ENCODE measurements at places on chromosomes 11 and 22.

DNA sequence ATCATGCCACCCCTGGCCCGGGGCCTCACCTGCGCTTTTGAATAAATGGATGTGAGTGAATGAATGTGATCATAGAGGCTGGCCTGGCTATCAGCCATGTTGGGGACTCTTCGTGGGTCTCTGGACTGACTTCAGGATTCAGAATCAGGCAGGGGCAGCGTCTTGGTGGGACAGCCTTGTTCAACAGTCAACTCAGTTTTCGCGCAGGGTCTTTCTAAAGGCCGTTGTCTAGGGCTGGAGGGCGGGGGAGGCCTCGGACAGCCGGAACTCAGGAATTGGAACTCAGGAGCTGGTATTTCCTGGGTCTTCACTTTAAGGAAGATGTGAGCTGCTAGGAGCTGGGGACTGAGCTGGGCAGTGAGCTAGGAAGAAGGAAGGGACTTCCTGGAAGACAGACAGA is 146.0 kb downstream of the CACNA1I start:
- DNase-seq = no peak

DNA sequence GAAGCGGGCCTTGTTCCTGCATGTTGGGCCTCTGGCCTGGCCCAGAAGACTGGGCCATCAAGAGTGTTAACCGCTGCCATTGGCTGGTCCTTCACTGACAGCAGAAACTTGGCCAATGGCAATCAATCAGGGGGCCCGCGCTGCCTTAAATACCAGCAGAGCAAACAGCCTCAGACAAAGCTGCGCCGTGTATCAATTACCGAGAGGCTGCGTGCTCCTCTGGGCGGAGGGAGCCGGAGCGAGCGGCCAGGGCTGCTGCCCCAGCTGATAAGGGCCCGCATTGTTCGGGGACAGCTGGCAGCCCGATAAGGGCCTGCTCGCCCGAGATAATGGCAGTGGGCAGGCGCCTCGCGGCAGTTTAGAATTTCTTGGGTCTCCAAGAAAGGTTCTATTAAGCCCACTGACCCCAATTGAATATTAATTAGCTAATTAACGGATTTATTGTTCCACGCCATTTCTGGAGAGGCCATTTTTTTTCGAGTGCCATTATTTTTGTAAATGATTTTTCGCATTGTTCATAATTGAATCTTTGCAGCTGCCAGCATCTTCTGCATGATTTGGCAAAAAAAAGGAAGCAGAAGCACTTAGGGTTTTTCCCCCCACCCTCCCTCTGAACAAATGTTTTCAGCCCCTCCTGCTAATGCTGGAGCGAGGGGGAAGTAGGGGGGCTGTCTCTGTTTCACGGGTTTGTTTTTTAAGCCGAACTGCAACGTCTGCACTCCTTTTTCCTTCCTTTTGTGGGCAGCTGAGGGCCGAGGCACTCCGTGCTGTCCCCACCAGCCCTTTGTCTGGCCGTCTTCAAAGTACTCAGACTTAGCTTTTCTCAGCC is 37.6 kb upstream of the RIC3 start:
- no peak for DNase-seq

DNA sequence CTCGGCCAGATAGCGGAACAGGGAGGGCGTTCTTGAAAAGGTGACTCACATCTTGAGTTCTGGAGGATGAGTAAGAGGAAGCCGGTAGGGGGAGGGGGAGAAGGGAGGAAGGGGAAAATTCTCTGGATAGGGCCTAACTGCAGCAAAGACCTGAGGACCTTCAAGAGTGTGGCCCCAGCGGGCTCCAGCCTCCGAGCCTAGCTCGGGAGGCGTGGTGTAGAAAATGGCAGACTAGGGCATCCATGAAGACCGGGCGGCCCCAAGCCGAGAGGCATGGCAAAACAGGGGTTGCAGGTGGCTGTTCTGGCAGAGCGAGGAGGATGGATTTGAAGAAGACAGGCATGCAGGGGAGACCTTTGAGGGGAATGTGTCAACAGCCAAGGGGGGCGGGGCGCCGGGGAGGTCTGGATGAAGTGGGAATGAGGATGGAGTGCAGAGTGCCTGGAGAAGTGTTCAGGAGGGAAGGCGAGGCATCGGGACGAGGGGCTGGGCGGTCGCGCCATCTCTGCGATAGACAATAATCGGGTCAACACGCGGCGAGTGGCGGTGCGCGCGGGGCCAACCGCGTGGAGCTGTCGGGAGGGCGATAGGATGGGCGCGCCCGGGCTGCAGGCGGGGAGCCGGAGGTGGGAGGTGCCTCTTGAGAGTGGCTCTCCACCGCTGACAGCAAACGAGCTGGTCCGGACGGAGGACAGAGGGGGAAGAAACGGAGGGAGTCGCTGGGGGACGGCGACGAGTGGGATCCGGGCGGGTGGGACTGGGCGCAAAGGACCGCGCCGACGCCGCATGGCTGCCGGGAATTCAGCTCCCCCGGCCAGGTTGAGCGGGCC is 40.0 kb upstream of the CREB3L1 start:
- peak; percentile 77 for DNase-seq

DNA sequence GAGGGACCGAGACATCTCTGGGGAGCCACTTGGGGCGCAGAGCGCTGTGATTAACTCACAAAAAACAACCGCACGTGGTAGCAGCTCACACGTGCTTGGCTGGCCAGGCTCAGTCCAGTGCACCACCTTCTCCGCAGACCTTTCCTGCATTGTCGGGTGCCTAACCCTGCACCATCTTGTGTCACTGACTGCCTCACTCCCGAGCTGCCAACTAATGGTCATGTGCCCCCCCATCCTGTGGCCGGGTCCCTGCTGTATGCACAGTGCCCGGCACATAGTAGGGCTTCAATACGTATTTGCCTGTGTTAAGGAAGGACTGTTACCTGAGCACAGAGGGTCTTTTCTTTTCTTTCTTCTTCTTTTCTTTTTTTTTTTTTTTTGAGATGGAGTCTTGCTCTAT is 71.9 kb downstream of the ARHGAP8 start:
- no peak for DNase-seq

- no peak for DNase-seq
Measured at GRCh38 chr22:21108379-21109115, 62.8 kb downstream of the LRRC74B start.

GRCh38 chr22:39318507-39319283 is 728 bp downstream of the RPL3 start:
- no peak for DNase-seq

DNA sequence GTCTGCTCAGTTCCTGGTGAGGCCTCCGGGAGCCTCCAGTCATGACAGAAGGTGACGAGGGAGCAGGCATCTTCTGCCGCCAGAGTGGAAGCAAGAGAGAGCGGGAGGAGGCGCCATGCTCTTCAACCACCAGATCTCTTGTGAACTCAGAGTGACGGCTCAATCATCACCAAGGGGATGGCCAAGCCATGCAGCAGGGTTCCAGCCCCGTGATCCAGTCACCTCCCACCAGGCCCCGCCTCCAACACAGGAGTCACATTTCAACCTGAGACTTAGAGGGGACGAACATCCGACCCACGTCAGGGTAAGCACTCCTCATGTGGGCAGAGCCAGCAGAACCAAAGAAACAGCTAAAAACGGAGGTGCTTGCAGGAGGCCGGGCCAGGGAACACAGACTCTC is 1470.5 kb downstream of the BRD1 start:
- DNase-seq = peak; percentile 69

GRCh38 chr11:132864811-132865576 is 667.3 kb downstream of the OPCML start:
- DNase-seq = peak; percentile 55

DNA sequence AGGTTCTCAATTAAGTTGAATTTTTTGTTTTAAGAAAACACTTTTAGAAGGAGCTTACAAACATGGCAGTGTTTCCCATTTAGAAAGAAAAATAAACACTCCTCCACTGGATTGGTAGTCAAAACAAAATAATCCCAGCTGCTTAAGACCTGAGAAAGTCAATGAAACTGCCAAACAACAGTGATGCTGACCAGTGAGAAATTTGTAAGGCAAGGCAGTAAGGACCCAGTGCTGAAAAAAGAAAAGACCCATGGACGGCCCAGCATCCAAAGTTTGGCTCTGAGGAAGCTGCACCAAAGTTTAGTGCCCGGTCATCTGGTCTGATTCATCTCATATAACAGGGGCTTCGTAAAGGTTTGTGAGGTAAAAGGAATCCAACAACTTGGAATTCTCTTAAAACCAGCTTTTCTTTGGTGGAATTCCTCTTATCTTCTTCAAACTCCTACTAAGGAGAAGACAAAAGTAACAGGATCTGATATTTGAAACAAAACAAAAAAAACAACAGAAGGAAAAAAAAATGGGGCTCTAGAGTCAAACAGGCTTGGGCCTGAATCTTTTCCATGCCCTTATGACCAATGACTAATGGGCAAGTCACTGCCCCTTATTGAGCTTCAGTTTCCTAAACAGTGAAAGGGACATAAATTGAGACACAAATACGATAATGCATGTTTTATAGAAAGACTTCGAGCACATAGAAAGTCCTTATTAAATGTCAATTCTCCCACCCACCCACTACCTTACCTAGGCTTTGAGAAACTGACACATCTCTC is 383.0 kb upstream of the NARS2 start:
- DNase-seq = no peak

GRCh38 chr22:45923212-45923611 is 53.8 kb downstream of the WNT7B start:
- DNase-seq = no peak

GRCh38 chr11:28400331-28401100 is 292.3 kb downstream of the METTL15 start:
- no peak for DNase-seq

DNA sequence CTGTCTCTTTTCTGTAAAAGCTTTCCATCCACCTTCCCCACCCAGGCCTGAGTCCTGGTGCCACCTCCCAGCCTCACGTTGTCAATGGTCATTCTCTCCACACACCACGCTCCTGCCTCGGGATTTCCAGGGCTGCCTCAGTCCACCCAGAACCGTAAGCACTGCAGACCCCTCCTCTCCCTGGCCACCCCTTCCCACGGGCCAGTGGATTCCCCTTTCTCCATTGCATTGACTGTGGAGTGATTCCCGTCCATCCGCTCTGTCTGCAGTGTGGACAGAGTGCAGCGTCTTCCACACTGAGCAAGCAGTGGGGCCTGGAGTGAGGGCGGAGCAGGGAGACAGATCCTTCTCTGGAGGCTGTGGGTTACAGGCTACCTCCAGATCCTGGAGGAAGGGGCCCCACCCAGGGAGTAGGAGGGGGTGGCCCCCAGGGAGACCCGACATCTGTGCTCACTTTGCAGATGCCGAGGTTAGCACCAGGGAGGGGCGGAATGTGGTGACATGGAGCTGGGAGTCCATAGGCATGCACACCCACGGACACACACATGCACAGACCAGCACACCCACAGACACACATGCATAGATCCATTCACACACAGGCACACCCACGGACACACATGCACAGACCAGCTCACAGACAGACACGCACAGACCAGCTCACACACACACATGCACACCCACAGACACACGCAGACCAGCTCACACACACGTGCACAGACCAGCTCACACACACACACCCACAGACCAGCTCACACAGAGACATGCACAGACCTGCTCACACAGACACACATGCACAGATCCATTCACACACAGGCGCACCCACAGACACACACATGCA is 109.6 kb upstream of the B3GAT1 start:
- DNase-seq = no peak

- DNase-seq = no peak
Measured at GRCh38 chr11:72737336-72737735, 14.9 kb downstream of the ARAP1 start.

DNA sequence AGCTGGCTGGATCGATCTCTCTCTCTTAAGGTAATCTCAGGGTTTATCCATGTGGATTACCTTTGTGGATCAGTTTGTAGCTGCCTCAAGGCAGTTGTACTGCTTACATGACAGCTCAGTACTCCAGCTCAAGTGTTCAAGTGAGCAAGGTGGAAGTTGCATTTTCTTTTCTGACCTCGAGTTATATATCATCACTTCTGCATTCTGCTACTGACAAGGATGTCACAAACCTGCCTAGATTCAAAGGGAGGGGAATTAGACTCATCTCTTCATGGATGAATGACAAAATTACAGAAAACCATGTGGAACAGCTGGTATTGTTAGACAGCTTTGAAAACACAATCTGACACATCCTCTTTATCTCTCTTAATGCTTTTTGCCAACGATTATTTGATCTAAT is 6.1 kb upstream of the TCN2 start:
- no peak for DNase-seq
